Activated CD4-positive, alpha-beta T cell treated with anti-CD3 and anti-CD28 coated beads, Interleukin-2, amount 50 U/mL, for 4 hours (primary cell): ENCODE measurements at places on chromosomes 12 and 14.

DNA sequence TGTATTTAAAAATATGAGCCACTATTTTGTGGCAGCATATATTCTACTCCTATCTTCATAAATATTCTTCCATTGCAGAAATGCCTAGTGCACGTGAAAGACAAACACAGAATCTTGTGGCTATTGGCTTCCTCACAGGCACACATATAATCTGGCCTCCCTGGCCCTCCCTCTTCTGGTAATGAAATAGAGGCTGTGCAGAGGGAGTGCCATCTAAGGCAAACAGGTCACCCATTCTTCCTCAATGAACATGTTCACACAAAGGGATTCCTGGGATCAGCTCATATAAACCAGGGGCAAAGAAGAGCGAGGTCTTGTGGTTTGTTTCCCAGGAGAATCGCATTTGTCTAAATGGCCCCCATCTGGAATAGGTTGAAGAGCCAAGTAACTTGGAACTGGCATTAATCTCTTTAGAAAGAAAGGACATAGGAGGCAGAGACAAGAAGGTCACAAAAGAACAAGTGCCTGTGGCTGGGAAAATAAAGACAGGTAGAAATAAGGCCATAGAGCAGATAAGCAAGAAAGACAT lies 171.6 kb upstream of the PTPRQ start:
- DNase-seq, result no peak

GRCh38 chr12:6539707-6540134 lies 5.4 kb downstream of the GAPDH start:
- no peak for DNase-seq

DNA sequence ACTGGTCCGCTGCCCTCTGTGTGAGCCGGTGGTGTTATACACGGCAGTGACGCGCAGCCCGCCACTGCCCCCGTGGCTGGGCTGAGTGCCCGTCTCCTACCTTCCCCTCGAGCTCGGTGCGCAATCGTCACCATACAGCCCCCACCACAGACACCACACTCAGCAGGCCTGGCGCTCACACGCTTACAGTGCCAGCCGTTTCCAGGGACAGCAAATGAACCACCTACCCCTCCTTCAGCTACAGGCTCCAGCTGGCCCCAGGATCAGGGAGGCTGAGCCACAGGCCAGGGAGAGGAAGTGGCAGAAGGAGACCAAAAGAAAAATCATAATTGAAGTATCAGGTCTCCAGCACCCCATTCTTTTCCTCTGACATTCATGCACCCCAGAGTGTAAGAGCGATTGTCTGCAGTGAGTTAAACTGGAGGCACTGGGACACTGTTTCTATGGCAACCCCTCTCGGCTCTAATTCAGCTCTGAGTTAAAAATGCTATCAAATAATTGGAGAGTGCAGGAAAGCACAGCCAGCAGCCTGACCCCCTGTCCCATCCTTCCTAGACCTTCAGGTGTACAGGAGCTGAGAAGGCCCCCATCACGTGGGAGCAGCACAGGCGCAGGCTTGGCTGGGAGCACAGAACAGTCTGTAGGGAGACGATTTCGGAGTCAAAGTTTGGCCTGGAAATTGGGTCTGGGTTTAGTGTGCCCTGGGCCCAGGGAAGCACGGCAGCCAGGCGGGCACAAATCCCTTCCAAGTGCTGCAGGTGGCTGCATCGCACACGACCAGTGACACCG lies 18.0 kb downstream of the LRTM2 start:
- no peak for DNase-seq

DNA sequence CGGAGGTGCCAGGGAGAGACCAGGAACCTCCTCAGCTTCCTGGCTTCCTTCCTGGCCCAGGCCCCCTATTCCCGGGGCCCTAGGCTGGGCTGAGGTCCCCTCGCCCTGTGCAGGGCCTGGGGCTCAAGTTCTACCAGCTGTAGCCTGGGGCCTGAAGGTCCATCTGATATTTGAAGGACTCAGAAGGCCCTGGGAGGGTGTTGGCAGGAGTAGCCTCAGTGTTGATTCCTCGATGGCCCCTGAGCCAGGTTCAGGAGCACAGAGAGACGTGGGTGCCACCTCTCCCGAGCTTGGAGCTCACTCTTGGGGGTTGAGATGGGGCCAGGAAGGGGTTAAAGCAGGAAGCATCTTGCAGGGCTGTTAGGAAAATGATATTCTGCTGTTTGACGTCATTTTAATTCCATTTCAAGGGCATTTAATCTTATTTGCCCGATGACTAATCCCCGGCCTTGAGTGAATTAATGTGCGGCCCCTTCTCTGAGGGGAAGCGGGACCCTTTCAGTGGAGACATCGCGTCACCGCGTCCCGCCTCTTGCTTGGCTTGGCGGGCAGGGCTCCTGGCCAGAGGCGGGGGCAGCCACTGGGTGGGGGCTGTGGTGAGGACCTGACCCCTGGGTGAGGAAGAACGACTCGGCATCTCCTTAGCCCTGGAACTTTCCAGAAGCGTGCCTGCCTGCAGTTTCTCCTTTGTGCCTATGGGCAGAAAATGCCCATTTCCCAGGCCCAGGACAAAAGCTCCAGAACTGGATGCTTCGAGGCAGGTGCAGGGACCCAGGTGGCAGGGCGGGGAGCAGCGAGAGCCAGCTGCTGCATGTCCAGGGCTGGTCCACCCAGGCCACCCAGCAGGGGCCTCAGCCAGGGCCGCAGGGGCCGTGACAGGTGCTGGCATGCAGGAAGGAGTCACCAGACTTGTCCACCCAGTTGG lies 158.3 kb downstream of the KIF26A start:
- no peak for DNase-seq

GRCh38 chr14:101494826-101495225 lies 66.5 kb upstream of the DIO3 start:
- DNase-seq, result no peak
